Stimulated activated CD4-positive, alpha-beta T cell treated with anti-CD3 and anti-CD28 coated beads, TNF-alpha, amount 100 ng/mL, for 1 hour (primary cell): ENCODE measurements at places on chromosomes 1 and 21.

GRCh38 chr1:226461087-226461486 is 53.2 kb upstream of the PARP1 start:
- DNase-seq, result no peak

GRCh38 chr1:116916533-116917445 is 7.1 kb downstream of the PTGFRN start:
- DNase-seq, result no peak

GRCh38 chr1:55535724-55536544 is 320.8 kb upstream of the USP24 start:
- DNase-seq, result no peak

- DNase-seq, result no peak
These were observed 61.5 kb upstream of the GJA5 start for GRCh38 chr1:147821883-147822282.

- DNase-seq, result no peak
These were observed 829.3 kb upstream of the BRINP3 start for GRCh38 chr1:191306916-191307315.

- DNase-seq, result no peak
These were observed 6.2 kb downstream of the SMIM1 start for GRCh38 chr1:3778590-3779264.

DNA sequence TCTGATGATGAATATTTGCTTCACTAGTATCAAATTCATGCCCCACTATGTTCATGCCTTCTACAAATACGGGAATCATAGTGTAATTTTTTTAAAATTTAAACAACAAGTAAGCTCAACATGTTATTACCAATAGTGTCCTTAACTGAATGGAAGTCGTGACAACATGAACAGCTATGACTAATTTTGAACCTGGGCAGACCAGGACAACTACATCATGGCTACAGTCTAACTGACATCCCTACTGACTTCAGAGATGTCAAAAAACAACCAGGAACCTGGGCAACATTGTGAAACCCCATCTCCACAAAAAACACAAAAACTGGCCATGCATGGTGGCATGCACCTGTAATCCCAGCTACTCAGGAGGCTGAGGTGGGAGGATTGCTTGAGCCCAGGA is 33.5 kb upstream of the RAP1A start:
- DNase-seq, result no peak

DNA sequence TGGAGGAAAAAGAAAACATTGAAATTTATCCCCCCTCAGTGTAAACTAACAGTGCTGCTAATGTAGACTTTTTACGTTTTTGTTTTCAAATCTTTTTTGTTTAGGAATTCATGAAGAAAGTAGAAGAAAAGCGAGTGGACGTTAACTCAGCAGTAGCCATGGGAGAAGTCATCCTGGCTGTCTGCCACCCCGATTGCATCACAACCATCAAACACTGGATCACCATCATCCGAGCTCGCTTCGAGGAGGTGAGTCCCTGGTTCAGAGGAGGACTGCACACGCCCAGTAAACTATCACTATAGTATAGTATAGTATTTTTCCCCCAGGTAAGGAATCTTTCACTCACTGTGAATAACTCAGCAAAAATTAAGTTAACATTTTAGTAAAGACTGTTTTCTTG is 37.8 kb upstream of the BMP8A start:
- DNase-seq, result no peak

GRCh38 chr1:221840511-221841243 is 98.8 kb upstream of the DUSP10 start:
- no peak for DNase-seq

DNA sequence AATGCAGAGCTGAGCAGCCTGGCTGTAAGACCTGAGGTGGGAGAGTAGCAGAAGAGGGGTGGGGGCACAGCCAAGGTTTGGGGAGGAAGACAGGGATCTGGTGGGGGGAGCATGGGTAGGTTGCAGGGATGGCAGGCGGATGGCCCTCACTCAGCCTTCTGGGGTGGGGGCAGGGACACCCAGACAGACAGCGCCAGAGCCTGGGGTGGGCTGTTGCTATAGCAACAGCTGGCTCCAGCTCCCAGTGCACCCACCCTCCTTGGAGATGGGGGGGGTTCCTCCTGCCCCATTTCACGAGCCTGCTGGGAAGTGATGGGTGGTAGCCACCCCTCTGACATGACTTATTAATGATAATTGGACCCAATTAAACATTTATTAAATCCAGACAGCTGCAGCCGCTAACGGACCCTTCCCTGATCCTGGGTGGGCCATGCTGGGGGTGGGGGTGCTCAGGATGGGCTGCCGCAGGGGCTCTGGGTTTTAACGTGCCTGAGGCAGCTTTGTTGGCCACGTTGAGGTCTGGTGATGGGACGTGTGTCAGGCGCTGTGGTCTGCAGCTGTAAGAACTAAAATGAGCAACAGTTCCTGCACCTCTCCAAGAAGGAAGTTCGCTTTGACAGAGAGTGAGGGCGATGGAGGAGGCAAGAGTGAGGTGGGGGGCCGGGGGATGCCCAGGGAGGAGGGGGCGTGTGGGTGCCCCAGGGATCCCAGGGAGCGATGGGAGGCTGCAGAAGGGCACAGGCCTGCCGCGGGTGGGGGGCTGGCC is 19.4 kb downstream of the AGRN start:
- DNase-seq, result no peak

DNA sequence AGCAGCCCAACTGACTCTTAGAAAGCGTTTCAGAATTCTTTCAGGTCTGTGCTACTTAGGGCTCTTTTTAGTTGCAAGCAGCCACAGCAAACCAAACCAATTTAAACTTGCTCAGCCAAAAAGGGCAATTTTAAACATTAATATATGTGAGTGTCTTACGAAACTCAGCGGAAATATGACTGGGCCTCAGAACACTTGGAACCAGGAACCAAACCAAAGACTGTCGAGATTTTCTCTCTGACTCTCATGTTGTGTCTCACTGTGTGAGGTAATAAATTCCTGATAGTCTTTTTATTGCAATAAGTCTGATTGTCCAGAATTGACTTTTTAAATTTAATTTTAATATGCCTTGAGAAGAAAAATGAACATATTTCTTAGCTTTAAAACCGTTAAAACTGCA is 122.3 kb downstream of the SYF2 start:
- no peak for DNase-seq

- no peak for DNase-seq
These were observed 14.5 kb upstream of the IKBKE start for GRCh38 chr1:206455666-206456344.

GRCh38 chr1:220203816-220204215 is 68.4 kb downstream of the RAB3GAP2 start:
- no peak for DNase-seq

- DNase-seq, result no peak
These were observed 230.7 kb downstream of the RPS6KC1 start for GRCh38 chr1:213281640-213282301.

DNA sequence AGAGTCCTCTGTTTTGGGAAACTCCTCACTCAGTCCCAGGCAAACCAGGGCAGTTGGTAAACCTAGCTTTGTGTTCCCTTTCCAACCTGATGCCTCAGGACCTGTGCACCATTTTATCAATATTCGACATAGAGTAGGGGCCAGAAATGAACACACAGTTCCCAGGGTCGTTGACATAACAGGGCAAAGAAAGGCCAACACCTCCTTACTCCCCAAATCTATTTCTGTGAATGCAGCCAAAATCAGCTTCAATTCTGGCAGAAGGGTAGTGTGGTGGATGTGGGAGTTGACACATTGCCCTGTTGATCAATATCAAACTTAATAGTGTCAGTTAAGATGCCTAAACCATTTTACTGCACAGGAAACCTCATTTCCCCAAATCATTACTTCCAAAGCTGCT is 104.6 kb upstream of the SPATA6 start:
- no peak for DNase-seq

- DNase-seq, result no peak
These were observed 164.5 kb upstream of the BEND5 start for GRCh38 chr1:48940962-48941732.

DNA sequence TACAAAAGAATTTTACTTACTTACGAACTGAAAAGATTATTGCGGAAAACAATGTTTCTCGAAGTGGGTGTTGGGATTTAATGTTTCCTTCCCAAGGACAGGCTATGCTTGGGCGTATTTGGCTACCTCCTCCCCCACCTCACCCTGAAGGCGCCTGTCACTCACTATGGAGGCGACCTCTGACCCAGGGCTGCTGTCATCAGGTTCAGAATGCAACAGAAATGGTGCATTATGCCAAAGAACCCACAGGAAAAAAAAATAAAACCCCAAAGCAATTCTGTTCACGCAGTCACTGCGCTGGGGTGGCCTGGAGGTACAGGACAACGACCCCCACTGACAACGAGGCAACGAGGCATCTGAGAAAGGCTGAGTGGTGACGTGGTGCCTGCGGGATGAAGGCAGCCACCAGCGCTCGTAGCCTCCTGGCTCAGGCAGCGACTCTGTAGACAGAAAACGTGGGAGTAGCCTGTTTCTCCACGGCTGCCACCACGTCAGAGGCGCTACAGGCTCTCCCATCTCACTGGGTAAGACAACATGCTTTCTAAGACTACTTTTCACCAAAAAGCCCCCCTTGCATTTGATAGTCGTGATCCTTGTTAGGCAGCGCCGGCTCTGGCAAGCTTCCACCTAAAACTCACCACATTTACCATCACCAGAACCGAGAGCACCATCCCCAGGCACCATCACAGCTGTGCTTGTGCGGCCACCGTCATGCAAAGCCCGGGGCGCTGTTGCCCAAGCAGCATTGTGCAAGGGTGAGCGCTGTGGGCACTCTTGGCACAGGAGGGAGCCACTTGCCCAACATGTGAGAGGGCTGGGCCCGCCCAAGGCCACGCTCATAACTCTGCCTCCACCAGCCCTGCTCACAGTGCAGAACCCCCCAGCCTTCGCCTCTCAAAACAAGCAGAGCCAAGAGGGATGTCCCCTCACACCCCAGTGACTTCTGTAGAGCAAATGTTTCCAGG is 14.3 kb downstream of the NADK start:
- no peak for DNase-seq

GRCh38 chr1:61782771-61783170 is 40.5 kb downstream of the PATJ start:
- DNase-seq, result peak; percentile 39
